ENCODE measurements at places on chromosomes 7 and 10. TPM values are rescaled to one million over a fixed set of nuclear protein-coding genes. Genes with fewer than 3 reads are reported as not detected.
A peak's percentile ranks its signal among the peaks of the same experiment; 100 is the strongest.

DNA sequence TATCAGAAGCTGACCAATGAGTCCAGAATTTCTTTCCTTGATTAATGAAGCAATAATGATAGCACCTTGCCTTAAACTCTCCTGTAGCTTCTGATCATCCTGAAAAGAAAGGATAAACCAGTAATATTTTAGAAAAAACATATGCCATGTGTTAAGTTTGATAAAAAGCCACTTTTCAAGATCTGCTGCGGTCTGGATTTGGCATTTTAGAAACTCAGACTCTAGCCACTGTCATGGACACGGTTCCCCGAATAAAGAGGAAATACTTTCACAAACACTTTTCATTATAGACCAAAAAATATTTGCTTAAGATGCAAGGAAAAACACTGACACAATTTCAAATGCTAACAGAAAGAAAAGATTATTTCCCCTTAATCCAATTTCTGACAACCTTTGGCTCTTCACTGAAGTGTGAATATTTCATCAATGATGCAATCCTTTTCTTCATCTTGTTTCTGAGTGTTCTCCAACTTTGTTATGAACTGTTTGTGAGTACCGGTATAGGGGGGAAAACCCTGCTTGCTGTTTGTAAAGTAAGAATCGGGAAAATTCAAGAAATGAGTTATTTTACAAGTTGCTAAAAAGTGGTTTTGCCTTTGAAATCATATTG lies 329.5 kb downstream of the CRPPA start:
- H3K27me3 ChIP-seq = no peaks in the 10 kb centered on the region
- H3K4me3 ChIP-seq = no peak overlapping the region

DNA sequence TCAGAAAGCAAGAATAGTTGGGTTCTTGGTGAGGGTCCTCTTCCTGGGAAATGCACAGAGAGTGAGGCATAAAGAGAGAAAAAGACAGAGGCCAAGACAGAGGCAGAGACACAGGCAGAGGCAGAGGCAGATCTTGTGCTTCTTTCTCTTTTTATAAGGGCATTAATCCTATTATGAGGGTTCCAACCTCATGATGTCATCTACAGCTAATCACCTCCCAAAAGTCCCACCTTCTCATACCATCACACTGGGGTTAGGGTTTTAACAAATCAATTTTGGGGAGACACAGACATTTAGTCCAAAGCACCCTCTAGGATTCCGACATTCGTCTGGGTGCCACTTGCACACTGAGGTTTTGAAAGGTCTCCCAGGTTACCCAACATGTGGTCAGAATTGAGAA lies 17.8 kb downstream of the KCNK18 start:
- H3K4me3 ChIP-seq = no peak overlapping the region
- no peaks in the 10 kb centered on the region for H3K27me3 ChIP-seq
- no peaks in the 10 kb centered on the region for H3K36me3 ChIP-seq
- H3K27ac ChIP-seq = no peak overlapping the region
- DNase-seq = no peak

GRCh38 chr10:103395754-103396066 lies 565 bp downstream of the ATP5MK start:
- H3K36me3 ChIP-seq = peaks cover 39% of the 10 kb centered on the region
- no peak for DNase-seq
- H3K4me3 ChIP-seq = peak overlapping the region; percentile 68
- peak overlapping the region; percentile 76 for H3K27ac ChIP-seq
- peaks cover 43% of the 10 kb centered on the region for H3K4me1 ChIP-seq

- H3K4me1 ChIP-seq = peaks cover 4% of the 10 kb centered on the region
- H3K27ac ChIP-seq = no peak overlapping the region
- H3K36me3 ChIP-seq = no peaks in the 10 kb centered on the region
- no peaks in the 10 kb centered on the region for H3K27me3 ChIP-seq
- DNase-seq = no peak
Measured at GRCh38 chr10:51468424-51468823, 231.0 kb downstream of the CSTF2T start.

- no peak overlapping the region for H3K27ac ChIP-seq
- H3K4me3 ChIP-seq = no peak overlapping the region
- H3K4me1 ChIP-seq = no peaks in the 10 kb centered on the region
- H3K27me3 ChIP-seq = no peaks in the 10 kb centered on the region
- no peaks in the 10 kb centered on the region for H3K36me3 ChIP-seq
Measured at GRCh38 chr10:96708456-96708855, 11.9 kb downstream of the PIK3AP1 start.

The MOGAT3 gene
- not detected for total RNA-seq
